ENCODE measurements at places on chromosomes 5 and 9. TPM values are rescaled to one million over a fixed set of nuclear protein-coding genes. Genes with fewer than 3 reads are reported as not detected.

Gene APBA1
- total RNA-seq, result 0.13 TPM

Gene PHF2
- total RNA-seq, result 22.4 TPM

Gene INSL6
- not detected for total RNA-seq

- H3K27me3 ChIP-seq, result no peaks in the 10 kb centered on the region
- H3K36me3 ChIP-seq, result no peaks in the 10 kb centered on the region
- H3K4me3 ChIP-seq, result no peak overlapping the region
Observed at GRCh38 chr9:129467004-129467588, 153.8 kb downstream of the C9orf50 start.

Gene IL13
- total RNA-seq, result 65.3 TPM

Gene PARP8
- total RNA-seq, result 58.4 TPM

DNA sequence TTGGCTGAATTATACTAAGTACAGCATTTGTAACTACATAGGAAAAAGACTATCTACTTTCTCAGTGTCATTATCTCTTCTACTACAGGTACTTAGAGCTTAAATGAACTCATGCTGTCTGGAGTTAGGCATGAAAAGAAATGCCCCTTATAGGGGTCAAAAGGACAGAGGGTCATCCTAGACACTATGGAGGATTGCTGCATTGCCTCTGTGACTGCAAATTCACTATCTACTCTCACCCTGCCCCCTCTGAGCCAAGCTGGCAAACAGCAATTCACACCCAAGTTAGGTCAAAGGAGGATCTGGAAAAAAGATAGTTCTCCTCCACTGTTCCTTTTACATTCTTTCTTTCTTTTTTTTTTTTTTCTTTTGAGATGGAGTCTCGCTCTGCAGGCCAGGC lies 36.7 kb downstream of the ANKRD31 start:
- H3K4me3 ChIP-seq, result no peak overlapping the region
- H3K27ac ChIP-seq, result no peak overlapping the region
- no peak for DNase-seq
- no peaks in the 10 kb centered on the region for H3K4me1 ChIP-seq
- no peaks in the 10 kb centered on the region for H3K36me3 ChIP-seq

- H3K27ac ChIP-seq, result no peak overlapping the region
- no peak overlapping the region for H3K4me3 ChIP-seq
- H3K27me3 ChIP-seq, result no peaks in the 10 kb centered on the region
- DNase-seq, result no peak
Observed at GRCh38 chr9:92734931-92735635, 29.6 kb downstream of the BICD2 start.

Gene FBN2
- total RNA-seq, result 0.09 TPM

Gene CDH9
- total RNA-seq, result not detected

- H3K27ac ChIP-seq, result no peak overlapping the region
- no peak overlapping the region for H3K4me3 ChIP-seq
- DNase-seq, result no peak
- no peaks in the 10 kb centered on the region for H3K36me3 ChIP-seq
- no peaks in the 10 kb centered on the region for H3K27me3 ChIP-seq
Observed at GRCh38 chr5:16626696-16627264, 10.0 kb upstream of the RETREG1 start.

GRCh38 chr9:36163786-36164170 lies 5.4 kb upstream of the CCIN start:
- no peak for DNase-seq
- H3K4me1 ChIP-seq, result no peaks in the 10 kb centered on the region
- H3K27ac ChIP-seq, result no peak overlapping the region
- H3K36me3 ChIP-seq, result no peaks in the 10 kb centered on the region
- H3K4me3 ChIP-seq, result no peak overlapping the region

GRCh38 chr5:33701251-33701650 lies 190.5 kb downstream of the ADAMTS12 start:
- no peaks in the 10 kb centered on the region for H3K27me3 ChIP-seq
- no peaks in the 10 kb centered on the region for H3K4me1 ChIP-seq
- no peak overlapping the region for H3K4me3 ChIP-seq
- H3K36me3 ChIP-seq, result no peaks in the 10 kb centered on the region

DNA sequence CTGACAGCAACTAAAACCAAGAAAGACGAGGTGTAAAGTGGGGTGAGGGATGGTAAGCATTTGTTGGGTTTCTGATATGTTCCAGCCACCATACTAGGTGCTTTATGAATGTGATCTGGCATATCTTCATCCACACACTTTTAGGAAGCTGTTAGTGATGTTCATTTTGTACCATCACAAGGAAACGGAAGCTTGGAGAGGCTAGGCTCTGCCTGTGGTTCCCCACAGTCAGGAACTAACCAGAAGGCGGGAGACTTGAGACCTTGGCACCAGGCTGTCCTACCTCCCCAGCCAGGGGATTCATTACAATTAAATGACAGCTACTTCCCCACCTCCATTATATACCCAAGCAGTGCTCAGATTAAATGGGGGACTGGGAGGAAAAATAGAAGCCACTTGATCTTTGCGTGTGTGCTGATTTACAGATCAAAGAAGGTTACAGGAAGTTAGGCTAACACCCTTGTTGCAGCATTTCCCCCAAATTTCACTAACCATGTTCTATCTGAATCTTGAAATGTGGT lies 43.0 kb downstream of the SFXN1 start:
- DNase-seq, result peak; percentile 64
- no peaks in the 10 kb centered on the region for H3K27me3 ChIP-seq
- H3K4me3 ChIP-seq, result peak overlapping the region; percentile 8
- H3K36me3 ChIP-seq, result peaks cover 20% of the 10 kb centered on the region
- peaks cover 76% of the 10 kb centered on the region for H3K4me1 ChIP-seq

- no peak for DNase-seq
- no peak overlapping the region for H3K27ac ChIP-seq
- no peaks in the 10 kb centered on the region for H3K27me3 ChIP-seq
Observed at GRCh38 chr5:124179819-124180218, 566.6 kb downstream of the ZNF608 start.

GRCh38 chr9:20326516-20326915 lies 295.8 kb downstream of the MLLT3 start:
- no peak overlapping the region for H3K27ac ChIP-seq
- no peaks in the 10 kb centered on the region for H3K36me3 ChIP-seq
- no peak overlapping the region for H3K4me3 ChIP-seq
- no peaks in the 10 kb centered on the region for H3K27me3 ChIP-seq

DNA sequence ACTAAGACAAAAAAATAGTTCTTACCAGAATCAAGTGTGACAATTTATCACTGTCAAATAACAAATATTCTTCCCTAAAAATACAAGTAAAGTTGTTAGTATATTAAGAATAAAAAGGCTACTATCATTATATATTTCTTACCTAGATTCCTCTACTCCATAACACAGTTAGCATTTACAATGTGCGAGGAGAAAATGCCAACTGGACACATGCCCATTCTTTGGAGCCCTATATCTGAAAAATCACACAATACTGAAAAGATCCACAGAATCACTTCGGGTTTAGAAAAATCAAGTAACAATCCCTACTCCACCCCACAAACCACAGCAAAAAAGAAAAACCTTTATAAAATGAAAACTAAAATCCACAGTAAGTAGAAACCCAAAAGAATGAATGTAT lies 70.9 kb downstream of the PKD2L2 start:
- no peak overlapping the region for H3K27ac ChIP-seq
- no peak for DNase-seq
- no peak overlapping the region for H3K4me3 ChIP-seq

Gene SOX30
- total RNA-seq, result 0.09 TPM

- H3K27ac ChIP-seq, result no peak overlapping the region
- no peak overlapping the region for H3K4me3 ChIP-seq
- no peaks in the 10 kb centered on the region for H3K36me3 ChIP-seq
- no peaks in the 10 kb centered on the region for H3K27me3 ChIP-seq
- no peak for DNase-seq
Observed at GRCh38 chr9:134944916-134945315, 27.2 kb upstream of the FCN1 start.

Gene SPINK1
- total RNA-seq, result not detected

- H3K4me1 ChIP-seq, result peaks cover 13% of the 10 kb centered on the region
- peak; percentile 88 for DNase-seq
- peak overlapping the region; percentile 57 for H3K4me3 ChIP-seq
- no peaks in the 10 kb centered on the region for H3K36me3 ChIP-seq
- peak overlapping the region; percentile 32 for H3K27ac ChIP-seq
- H3K27me3 ChIP-seq, result no peaks in the 10 kb centered on the region
Observed at GRCh38 chr9:128218518-128219389, 15.6 kb downstream of the DNM1 start.

GRCh38 chr5:167207081-167207480 lies 1084.4 kb upstream of the WWC1 start:
- H3K4me1 ChIP-seq, result no peaks in the 10 kb centered on the region
- DNase-seq, result no peak
- H3K4me3 ChIP-seq, result no peak overlapping the region
- no peaks in the 10 kb centered on the region for H3K36me3 ChIP-seq
- no peak overlapping the region for H3K27ac ChIP-seq

- H3K36me3 ChIP-seq, result no peaks in the 10 kb centered on the region
- no peak overlapping the region for H3K27ac ChIP-seq
- no peak overlapping the region for H3K4me3 ChIP-seq
- peaks cover 3% of the 10 kb centered on the region for H3K27me3 ChIP-seq
- no peak for DNase-seq
- H3K4me1 ChIP-seq, result no peaks in the 10 kb centered on the region
Observed at GRCh38 chr9:77161191-77161590, 16.1 kb upstream of the VPS13A start.

DNA sequence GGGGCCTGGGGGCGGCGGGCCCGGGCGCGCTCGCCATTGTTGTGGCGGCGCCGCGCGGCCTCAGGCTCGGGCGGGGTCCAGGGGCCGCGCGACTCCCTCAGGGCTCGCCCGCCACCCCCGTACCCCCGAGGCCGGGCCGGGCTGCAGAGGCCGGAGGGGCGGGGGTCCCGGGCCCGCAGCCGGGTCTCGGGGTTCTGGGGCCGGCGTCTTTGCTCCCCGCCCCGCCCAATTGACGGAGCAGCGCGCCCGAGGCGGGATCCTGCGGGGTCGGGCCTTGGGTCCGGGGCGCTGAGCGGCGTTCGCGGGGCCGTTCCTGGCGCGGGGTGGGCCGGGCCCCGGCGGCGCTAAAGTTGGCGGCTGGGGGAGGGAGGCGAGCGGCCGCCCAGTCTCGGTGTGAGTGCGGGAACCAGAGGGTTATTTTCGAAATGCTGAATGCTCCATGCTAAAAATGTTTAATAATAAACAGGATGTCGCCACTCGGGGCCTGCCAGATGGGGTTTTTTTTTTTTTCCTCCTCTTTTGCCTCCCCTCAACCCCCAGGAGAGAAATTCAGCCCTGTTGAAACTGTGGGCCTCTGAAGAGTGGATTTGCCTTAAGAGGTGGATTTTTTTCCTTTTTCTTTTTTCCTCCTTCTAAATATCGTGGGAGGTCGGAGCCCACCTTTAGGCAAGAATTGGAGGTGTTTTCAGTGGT lies 724 bp downstream of the PRRC2B start:
- peak overlapping the region; percentile 75 for H3K4me3 ChIP-seq
- H3K36me3 ChIP-seq, result no peaks in the 10 kb centered on the region
- H3K4me1 ChIP-seq, result peaks cover 48% of the 10 kb centered on the region

- no peaks in the 10 kb centered on the region for H3K27me3 ChIP-seq
- no peak for DNase-seq
- H3K36me3 ChIP-seq, result no peaks in the 10 kb centered on the region
- H3K27ac ChIP-seq, result no peak overlapping the region
- H3K4me3 ChIP-seq, result no peak overlapping the region
Observed at GRCh38 chr5:131067636-131068035, 97.4 kb downstream of the HINT1 start.

DNA sequence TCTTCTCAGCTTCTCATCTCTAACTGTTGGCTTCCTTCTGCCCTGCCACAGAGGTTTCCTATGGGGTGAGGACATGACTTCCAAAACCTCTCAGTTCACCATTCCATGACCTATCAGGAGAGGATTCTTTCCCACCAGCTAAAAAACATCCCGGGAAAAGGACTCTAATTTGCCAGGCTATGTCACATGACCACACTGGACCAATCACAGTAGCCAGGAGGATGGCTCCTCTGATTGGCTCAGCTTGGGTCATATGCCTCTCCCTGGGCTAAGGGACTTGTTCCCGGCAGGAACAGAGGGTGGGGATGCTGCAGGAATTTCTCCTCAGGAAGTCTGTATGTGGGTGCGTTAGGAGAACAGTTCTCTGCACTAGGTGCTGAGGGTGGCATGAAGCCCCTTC lies 40.3 kb upstream of the XPA start:
- H3K4me3 ChIP-seq, result no peak overlapping the region
- H3K36me3 ChIP-seq, result no peaks in the 10 kb centered on the region
- H3K4me1 ChIP-seq, result no peaks in the 10 kb centered on the region
- H3K27ac ChIP-seq, result no peak overlapping the region
- H3K27me3 ChIP-seq, result peaks cover 10% of the 10 kb centered on the region
- no peak for DNase-seq

GRCh38 chr9:131487621-131488031 lies 15.1 kb upstream of the POMT1 start:
- no peak overlapping the region for H3K4me3 ChIP-seq
- no peak overlapping the region for H3K27ac ChIP-seq
- DNase-seq, result no peak
- no peaks in the 10 kb centered on the region for H3K27me3 ChIP-seq
- H3K36me3 ChIP-seq, result peaks cover 89% of the 10 kb centered on the region

GRCh38 chr5:122999947-123000563 lies 36.5 kb downstream of the PPIC start:
- H3K4me3 ChIP-seq, result no peak overlapping the region
- no peak for DNase-seq
- H3K36me3 ChIP-seq, result no peaks in the 10 kb centered on the region
- H3K4me1 ChIP-seq, result no peaks in the 10 kb centered on the region
- no peaks in the 10 kb centered on the region for H3K27me3 ChIP-seq
- no peak overlapping the region for H3K27ac ChIP-seq

Gene ARSI
- not detected for total RNA-seq

DNA sequence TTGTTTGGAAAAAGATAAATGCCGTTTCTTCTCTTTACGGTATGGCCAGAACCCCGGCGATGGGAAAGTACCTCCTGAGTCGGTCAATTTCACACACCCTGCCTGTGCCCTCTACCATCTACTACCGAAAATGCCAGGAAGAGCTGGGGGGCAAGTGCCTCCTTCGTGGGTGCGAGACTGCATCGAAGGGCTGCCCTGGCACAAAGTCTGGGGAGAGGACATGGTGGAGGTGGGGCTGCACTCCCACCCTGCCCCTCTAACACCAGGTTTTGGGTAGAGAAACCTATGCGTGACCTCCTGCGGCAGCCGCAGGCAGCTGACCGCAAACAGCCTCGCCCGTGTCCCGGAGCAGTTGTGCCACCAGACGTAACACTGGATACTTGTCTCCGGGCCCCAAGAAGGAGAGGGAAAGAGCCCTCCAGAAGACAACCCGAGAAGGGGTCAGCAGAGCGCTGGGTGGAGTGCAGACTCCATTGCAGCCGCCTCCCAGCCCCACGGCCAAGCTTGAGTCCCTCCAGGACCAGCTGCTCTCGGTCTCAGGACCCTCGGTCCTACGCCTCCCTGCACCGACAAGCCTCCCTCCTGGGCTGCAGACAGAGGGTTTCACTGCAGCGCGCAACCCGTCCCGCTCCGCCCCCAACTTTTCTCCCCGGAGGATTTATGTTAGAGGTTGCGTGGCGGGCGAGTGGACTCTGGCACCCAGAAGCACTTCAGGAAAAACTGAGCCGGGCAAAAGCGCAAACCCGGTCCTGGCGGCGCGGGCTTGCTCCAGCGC lies 823 bp upstream of the PRDM6 start:
- no peak overlapping the region for H3K27ac ChIP-seq
- no peaks in the 10 kb centered on the region for H3K4me1 ChIP-seq
- no peak overlapping the region for H3K4me3 ChIP-seq
- H3K27me3 ChIP-seq, result peaks cover 26% of the 10 kb centered on the region
- H3K36me3 ChIP-seq, result no peaks in the 10 kb centered on the region
